ENCODE measurements at places on chromosomes 4 and X.

DNA sequence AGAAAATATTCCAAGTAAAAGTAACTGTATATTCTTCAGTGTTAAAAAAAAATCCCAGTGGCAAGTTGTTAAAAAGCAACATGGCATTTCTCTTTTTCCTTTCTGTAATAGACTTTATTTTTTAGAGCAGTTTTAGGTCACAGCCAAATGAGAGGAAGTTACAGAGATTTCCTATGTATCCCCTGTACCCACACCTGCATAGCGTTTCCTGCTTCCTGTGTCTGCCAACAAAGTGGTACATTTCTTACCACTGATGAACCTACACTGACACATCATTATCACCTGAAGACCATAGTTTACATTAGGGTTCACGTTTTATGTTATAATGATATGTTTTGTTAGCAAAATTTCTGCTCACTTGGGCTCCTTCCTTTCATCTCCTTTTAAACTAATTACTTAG, 124.7 kb downstream of the GPAT3 start:
- DNase-seq: no peak

GRCh38 chr4:26721685-26722084, 137.8 kb downstream of the TBC1D19 start:
- DNase-seq: no peak

DNA sequence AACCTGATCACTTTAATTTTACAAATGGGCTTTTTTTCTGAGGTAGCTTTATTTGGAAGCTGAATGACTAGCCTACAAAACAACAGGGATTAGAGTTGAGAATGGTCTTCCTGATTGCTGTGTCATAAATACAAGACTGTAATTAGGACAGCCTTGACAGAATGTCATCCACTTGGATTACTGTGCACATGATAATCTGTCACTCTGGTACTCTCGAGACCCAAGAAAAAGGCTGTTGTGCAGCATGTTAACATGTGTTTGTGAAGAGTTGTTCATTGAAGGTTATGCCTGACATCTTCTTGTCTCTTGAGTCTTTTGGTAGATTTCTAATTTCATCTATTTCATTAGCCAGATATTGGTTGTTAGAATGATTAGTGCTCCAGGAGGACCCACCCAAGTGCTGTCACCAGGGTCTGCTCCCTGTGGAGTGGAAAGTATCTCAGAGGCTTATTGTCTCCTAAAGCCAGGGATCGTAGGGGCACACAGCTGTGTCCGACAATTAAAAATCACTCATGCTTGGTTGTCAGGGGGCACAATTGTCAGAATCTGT, 212.2 kb upstream of the GPRIN3 start:
- DNase-seq: no peak

DNA sequence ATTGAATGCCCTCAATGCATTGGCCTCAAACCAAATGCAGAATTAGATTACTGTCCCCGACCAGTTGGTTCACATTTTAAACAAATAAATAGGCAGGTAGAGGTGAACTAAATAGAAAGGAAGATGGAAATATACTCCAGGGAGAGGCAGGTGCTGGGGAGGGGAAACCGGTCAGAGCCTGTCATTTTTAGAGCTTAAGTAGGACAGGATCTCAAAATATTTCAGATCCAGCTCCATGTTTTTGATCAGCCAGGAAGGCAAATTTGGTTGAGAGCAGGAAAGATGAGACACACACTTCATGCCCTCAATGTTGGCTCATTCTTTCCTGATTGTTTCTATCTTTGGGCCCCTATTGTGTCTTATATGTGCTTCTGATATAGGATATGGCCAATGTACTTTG, 206.7 kb downstream of the SHROOM3 start:
- DNase-seq: no peak

- DNase-seq: no peak
Observed at GRCh38 chrX:53656845-53657244, 29.7 kb downstream of the HUWE1 start.

GRCh38 chr4:147370881-147371280, 110.0 kb upstream of the EDNRA start:
- no peak for DNase-seq

DNA sequence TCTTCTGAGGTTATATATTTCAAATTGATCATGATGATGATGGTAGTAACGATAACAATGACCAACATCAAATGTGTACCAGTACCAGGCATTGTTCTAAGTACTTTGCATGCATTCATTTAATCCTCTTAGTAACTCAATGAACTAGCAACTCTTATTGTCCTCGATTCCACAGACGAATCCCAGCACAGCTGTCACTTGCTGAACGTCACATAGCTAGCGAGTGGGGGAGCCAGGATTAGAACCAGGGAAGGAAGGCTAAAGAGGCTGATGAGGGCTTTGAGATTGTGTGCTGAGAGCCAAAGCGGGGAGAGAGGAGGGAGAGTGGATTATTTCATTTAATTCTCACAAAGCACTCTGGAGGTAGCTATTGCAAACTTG, 103.6 kb downstream of the PHOX2B start:
- no peak for DNase-seq

GRCh38 chrX:109475174-109475891, 6.6 kb downstream of the GUCY2F start:
- DNase-seq: peak; percentile 17

DNA sequence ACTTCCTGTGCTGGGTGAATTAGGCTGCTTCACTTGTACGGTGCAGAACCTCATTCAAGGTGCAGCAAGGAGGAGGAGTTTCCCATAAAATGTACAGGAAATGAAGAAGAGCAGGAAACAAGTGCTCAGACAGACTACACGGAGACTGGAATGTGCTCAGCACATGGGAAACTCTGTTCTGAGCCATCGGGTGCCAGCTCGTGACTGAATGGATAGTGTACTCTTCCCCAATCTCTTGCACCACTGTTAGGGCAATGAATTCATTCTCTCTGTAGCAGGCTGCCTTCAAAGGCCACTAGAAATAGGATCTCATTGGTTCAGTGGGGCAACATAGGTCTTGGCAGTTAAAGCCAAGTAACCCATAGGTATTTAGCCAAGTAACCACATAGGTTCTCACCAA, 200.0 kb upstream of the LDB2 start:
- DNase-seq: no peak

DNA sequence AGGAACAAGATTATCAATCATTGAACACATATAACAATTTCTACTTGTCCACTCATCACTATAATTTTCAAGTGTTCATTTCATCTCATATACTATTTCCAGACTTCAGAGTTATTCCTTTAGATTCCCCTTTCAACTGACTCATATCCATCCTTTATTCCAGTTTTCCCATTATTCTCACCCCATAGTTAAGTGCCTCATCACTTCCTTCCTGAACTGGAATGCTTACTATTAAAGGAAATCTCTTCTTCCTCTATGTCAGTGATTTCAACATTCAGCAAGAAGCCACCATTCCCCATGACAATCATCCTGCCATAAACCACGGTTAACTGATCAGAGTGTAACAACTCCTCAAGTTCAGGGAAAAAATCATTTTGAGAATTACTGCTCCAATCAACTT, 198.9 kb downstream of the FBXO8 start:
- no peak for DNase-seq

GRCh38 chr4:139253713-139254112, 26.3 kb downstream of the MGARP start:
- DNase-seq: no peak

DNA sequence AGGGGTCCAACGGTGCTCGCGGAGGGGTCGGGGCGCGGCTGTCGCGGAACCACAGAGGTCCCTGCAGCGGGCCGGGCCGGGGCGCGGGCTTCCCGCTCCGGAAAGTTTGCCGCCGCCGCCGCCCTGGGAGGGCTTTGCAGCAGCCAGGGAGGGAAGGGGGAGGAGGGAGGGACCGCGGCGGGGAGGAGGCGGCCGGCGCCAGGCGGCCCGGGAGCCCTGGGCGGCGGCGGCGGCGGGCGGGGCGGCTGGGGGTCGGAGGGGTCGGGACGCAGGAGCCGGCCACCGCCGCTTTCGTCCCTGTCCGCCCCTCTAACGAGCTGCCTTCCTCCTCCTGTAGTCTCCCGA, 375 bp downstream of the FGFR3 start:
- no peak for DNase-seq

DNA sequence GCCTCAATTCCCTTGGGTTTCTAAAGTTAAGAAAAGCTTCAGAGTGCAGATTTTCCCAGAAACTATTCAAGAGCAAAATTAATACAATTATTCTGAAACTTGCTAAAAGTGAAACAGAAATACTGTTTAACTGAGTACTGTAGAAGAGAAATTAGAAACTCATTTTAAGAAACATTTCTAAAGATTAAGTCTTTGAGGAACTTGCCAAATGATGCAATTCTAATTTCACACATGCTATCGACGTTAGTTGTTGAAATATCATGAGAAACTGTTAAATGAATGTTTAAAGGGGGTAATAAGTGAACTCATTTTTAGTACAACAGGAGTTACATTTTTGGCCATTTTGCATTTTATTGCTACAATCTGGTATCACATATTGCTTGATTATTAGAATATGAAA, 125.3 kb upstream of the MAOA start:
- DNase-seq: no peak

GRCh38 chr4:158670975-158671664, 567 bp downstream of the C4orf46 start:
- DNase-seq: peak; percentile 34

GRCh38 chr4:19224820-19225219, 1026.9 kb upstream of the SLIT2 start:
- peak; percentile 8 for DNase-seq

DNA sequence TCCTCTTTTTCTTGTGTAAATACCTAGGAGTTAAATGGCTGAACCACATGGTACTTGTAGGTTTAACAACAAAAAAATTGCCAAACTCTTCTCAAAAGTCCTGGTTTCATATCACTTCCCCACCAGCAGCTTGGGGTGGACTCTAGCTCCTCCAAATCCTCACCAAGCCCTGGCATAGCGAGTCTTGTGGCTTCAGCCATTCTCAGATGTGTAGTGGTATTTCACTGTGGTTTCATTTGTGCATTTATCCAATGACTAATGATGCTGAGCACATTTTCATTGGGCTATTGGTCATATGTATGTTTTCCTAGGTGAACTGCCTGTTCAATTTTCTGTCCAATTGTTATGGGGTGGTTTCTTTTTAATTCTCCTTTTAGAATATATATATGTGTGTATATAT, 249.3 kb downstream of the NLGN4X start:
- no peak for DNase-seq

DNA sequence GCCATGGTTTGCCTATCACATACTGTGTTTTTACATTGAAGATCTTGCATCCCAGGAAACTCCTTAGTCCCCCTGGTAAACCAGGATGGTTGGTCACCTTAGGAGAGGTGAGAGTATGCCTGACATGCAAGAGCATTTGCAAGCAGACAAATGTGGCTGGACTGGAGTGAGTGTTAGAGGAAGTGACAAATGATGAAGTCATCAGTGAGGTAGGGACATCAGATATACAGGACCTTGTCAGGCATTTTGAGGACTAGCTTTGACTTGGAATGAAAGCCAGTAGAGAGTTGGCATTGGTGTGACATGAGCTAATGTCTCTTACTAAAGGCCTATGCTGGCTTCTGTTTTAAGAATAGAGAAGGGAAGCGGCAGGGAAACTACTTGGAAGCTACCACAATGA, 124.9 kb downstream of the FRMPD4 start:
- DNase-seq: no peak

- no peak for DNase-seq
Observed at GRCh38 chr4:104719539-104720230, 225.0 kb upstream of the CXXC4 start.
